ENCODE measurements at places on chromosomes 1 and 21.
A peak's percentile ranks its signal among the peaks of the same experiment; 100 is the strongest.

DNA sequence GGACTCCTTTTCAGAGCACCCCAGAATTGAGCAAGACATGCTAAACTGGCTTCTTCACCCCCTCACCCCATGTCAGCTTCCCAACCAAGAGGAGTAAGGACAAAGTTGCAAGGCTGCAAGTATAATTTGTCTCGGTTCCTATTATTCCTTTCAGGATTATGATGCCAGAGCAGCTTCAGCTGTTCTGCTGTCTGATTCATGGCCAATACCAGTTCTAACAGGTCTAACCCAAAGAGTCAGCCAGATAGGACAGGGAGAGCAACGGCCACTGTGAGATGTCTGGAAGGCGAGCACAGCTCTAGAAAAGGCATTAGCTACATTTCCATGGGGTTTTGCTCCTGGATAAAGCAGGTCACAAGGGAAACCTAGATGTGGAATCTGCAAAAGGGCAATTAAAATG is 53.3 kb upstream of the HOOK1 start:
- DNase-seq: no peak

- peak; percentile 58 for DNase-seq
Measured at GRCh38 chr1:150561974-150562445, 12.8 kb downstream of the ADAMTSL4 start.

DNA sequence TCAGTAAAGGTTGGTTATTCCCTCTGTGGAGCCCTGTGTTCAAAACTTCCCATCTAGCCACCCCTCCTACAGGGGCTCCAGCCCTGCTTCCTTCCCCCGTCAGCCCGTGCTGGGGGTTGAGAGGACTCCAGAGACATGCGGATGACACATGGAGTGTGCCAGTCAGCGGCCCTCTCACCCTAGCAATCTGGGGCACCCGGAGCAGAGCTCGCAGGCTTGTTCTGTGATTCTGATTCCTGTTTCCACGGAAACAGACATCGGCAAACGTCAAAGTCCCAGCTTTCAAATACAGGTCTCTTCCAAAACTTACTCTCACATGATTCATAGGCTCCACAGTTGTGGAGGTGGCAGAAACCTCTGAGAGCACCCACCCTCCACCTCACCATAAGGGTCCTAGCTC is 9.8 kb upstream of the SSBP3 start:
- DNase-seq: no peak

GRCh38 chr21:44647222-44647552 is 973 bp downstream of the KRTAP10-11 start:
- no peak for DNase-seq

GRCh38 chr1:244272471-244273261 is 179.0 kb downstream of the ADSS2 start:
- no peak for DNase-seq

DNA sequence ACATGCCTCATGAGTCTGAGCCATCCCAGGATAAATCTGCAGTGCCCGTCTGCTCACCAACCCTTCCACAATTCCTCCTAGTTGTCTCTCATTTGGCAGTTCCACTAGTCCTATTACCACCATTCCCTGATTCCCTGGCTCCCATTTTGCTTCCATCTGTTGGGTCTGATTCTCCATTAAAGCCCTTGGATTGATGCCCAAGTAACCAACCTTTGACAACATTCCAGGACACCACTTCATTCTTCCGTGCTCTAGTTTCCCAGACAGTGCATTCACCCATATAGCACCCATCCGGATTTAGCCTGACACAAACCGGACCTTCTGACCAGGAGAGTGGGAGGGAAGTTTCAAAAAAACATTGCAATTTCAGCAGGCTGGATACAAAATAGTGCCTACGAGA is 189.4 kb upstream of the PALMD start:
- DNase-seq: no peak

DNA sequence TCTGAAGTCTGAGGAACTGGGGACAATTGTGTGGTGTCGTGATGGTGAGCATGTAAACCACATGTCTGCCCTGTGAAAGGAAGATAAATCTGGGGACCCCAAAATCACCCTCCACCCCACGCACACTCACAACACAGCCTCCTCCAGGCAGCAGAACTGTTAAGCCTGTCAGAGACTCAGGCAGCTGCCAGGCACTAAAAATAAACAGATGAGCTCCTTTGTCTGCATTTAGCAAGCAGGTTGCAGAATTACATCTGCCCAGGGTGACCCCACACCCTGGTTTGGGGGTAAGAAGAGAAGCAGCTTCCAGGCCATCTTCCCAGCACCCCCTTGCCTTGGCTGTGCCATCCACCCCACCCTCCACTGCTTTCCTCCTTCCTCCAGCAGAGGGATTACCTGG is 119.1 kb upstream of the RUNX3 start:
- DNase-seq: no peak

- DNase-seq: no peak
Measured at GRCh38 chr1:235923466-235924021, 56.8 kb upstream of the LYST start.

- no peak for DNase-seq
Measured at GRCh38 chr1:243452092-243452491, 196.3 kb downstream of the SDCCAG8 start.

DNA sequence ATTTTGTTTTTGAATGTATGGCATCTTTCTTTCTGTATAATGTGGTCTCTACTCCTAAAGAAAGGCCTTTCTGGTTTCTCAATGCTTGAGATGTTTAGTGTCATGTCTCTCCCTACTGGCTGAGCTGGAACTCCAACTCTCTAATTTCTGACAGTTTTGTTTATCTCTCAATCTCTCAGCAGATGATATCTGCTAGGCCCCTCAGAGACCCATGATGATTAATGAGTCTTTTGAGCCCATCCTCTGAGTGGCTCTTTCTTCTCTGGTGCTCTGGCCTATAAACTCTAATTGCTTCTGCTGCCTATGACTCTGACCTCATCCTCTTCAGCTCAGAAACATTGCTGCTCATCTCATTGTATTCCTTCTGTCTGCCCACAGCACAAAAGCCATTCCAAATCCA is 46.6 kb downstream of the CRB1 start:
- no peak for DNase-seq

- no peak for DNase-seq
Measured at GRCh38 chr21:17045214-17045853, 467.5 kb upstream of the CXADR start.

GRCh38 chr1:172460177-172460576 is 16.3 kb upstream of the PIGC start:
- DNase-seq: no peak

- no peak for DNase-seq
Measured at GRCh38 chr1:156337052-156337887, 822 bp downstream of the CCT3 start.

DNA sequence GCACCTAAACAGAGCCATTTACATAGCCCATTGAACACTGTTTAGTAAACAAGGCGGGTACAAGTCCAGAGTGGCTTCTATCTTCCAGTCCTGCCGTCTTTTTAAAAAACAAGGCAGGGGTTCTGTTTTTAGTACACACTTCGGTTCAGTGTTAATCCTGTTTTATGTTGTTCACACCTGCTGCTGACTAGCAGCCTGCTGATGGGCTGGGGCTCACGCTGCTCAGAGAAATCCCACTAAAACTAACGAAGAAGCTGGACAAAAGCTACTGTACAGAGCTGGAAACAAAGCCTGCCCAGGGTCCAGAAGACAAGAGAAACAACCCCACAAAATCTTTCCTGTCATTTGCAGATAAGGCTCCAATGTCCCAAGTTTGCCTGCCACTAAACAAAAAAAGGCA is 13.2 kb downstream of the ESRRG start:
- DNase-seq: no peak

- DNase-seq: no peak
Measured at GRCh38 chr21:45747233-45747766, 103.8 kb downstream of the PCBP3 start.

- no peak for DNase-seq
Measured at GRCh38 chr1:38028105-38028591, 15.6 kb downstream of the UTP11 start.

DNA sequence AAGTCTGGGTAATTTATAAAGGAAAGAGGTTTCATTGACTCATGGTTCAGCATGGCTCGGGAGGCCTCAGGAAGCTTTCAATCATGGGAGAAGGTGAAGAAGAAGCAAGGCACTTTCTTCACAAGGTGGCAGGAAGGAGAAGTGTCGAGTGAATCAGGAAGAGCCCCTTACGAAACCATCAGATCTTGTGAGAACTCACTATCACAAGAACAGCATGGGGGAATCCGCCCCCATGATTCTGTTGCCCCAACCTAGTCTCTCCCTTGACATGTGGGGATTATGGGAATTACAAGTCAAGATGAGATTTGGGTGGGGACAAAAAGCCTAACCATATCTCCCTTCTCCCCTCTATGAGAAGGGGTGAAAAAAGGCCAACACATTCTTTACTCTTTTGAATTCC is 11.2 kb upstream of the IVNS1ABP start:
- DNase-seq: no peak

GRCh38 chr1:29953961-29954360 is 717.6 kb downstream of the PTPRU start:
- DNase-seq: no peak

- DNase-seq: no peak
Measured at GRCh38 chr1:12799730-12800129, 8.5 kb downstream of the PRAMEF1 start.

- no peak for DNase-seq
Measured at GRCh38 chr1:231036416-231036815, 3.6 kb downstream of the FAM89A start.

- DNase-seq: no peak
Measured at GRCh38 chr1:154993572-154994268, at the start of gene LENEP. Gene LENEP, plus strand, starts transcription at chr1:154993586. Its CDS starts 22 bp downstream, at chr1:154993608.

DNA sequence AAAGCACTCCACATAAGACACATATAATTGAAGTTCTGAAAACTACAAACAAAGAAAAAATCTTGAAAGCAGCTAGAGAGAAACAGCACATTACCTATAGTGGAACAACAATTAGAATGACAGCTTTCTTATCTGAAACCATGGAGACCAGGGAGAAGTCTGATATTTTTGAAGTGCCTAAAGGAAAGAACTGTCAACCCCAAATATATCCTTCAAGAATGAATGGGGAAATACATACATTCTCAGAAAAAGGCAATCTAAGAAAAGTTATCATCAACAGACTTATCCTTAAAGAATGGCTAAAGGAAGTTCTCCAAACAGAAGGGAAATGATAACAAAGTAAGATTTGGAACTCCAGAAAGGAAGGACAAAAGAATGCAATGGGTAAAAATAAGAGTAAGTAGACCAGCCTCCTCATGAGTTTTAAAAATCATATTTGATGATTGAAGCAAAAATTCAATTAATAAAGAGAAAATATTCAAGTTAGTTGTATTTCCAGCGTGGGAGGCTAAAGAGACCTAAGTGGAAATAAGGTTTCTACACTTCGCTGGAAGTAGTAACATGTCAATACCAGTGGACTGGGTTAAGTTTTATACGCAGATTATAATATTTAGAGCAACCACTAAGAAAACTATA is 170.8 kb upstream of the SAMSN1 start:
- no peak for DNase-seq

DNA sequence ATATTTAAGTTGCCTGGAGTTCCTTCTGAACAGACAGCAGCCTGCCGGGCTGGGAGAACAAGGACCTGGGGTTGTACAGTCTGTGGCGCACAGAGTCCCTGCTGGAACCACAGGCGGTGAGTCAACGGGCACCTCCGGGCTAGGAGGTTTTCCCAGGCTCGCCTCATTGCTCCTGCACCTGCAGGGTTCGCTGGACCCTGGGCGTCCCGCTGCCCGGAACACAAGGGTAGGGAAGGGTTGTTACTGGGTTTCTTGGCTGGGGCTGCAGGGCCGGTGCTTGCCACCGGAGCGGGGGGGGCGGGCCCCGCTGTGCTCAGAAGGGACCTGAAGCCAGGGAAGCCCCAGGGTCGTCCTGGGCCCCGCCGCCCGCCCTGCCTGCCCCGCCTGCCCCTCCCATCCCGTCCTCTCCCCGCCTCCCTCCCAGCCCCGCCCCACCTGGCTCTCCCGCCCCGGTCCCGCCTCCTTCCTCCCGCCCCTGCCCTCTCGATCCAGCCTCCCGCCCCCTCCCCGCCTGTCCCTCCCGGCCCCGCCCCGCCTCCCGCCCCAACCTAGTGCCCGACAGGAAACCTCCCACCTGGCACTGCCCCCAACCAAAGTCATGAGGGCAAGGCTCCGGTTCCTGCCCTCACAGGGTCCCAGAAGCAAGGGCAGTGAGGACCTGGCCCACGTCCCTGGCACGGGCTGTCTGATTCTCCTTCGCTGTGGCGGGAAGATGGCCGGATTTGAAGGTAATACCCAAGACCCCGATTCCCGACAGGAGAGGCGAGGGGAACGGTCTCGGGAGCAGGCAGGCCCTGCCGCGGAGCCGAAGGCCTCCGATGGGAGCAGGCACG is 6.8 kb downstream of the JMJD4 start:
- no peak for DNase-seq

DNA sequence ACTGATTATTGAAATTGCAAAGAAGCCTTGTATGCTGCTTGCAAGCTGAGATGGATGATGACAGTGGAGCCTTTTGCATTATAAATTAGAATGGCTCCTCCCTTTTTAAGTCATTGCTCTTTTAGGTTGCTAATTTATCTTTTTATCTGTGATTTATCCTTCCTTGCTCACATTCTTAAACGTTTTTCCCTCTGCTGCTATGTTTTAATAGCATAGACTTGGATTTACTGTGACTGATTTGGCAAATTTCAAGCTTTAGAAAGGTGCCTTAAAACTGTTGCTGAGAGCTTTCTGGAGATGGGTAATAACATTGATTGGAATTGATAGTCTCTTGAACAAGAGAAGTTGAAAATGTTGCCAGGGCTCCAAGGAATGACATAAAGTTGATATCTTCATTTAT is 313.5 kb upstream of the SGIP1 start:
- no peak for DNase-seq

GRCh38 chr1:62070384-62071011 is 124.2 kb upstream of the L1TD1 start:
- DNase-seq: no peak

GRCh38 chr1:33984906-33985565 is 121.2 kb downstream of the HMGB4 start:
- no peak for DNase-seq

All from esophagus squamous epithelium (tissue), 5 donors.